H1 (cell line): ENCODE measurements at places on chromosomes 5 and 9.
A peak's percentile ranks its signal among the peaks of the same experiment; 100 is the strongest.

DNA sequence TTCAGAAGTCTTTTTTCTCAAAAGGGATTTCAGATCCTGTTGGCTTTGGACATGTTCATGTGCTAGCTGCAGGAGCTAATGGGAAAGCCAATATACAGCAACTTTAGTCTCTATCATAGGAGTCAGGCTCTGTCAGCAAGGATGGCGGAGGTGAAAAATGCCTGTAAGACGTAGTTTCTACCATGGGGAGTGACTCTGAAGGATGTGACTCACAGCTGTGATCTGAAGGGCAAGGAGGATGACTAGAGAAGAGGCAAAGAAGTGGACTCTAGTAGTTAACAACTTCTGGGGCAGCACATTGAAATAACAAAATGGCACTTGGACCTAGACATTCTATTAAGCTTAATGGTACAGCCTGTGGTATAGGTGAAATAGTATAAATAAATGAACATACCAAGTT is 3.1 kb upstream of the NDUFS4 start:
- DNase-seq: no peak

DNA sequence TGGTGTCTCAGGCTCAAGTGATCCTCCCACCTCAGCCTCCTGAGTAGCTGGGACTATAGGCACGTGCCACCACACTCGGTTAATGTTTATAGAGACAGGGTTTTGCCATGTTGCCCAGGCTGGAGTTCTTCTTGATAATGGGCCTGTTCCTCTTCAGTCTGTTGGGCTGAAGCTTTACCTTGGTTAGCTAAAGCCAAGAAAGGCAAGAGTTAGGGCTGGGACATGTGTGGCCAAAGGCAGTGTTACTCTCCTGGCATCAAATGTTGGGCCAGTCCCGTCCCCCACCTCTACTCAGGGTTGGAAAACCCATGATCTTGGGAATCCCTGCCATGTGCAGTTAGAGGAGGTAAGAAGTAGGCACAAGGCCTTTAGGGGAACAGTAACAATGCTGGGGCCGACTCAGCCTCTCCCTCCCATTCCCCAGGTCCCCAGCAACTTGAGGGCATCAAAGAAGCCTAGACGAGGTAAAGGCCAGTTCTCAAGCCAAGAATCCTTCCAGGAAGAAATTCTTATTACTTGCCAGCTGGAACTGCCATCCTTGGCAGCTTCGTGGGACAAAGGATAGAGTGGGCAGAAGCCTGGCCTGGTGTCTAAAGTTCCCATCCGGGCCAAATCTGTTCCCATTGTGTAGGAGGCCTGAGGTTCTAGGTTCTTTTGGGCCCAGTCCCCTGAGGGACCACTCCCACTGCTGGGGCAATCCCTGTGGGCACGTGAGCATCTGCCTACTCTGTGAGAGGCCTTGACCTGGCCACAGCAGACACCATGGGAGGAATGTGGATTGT is 4.5 kb downstream of the EGR1 start:
- DNase-seq: peak; percentile 31

- no peak for DNase-seq
These were observed 251.4 kb downstream of the CETN3 start for GRCh38 chr5:90158131-90158530.

- no peak for DNase-seq
These were observed 632.8 kb downstream of the BRINP1 start for GRCh38 chr9:118736406-118736805.

DNA sequence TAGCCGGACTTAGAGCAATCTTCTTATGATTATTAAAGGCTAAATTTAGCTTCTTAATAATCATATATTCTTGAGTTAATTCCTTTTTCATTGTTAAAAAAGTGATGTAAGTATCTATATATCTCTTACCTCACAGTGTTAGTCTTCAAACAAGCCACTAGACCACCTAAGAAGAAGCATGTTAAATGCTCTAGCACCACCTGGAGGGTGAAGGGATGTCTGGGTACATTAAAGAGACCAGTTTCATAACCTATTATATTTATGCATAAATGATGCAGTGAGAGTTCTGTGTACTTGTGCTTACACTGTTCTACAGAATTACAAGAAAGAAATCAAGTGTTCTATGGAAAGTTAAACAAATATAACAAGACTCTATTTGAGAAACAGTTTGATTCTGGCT is 55.9 kb upstream of the SLCO6A1 start:
- DNase-seq: no peak
